ENCODE measurements at places on chromosomes 3 and 15.

GRCh38 chr3:71025516-71025915 is 558.0 kb downstream of the FOXP1 start:
- DNase-seq: no peak

DNA sequence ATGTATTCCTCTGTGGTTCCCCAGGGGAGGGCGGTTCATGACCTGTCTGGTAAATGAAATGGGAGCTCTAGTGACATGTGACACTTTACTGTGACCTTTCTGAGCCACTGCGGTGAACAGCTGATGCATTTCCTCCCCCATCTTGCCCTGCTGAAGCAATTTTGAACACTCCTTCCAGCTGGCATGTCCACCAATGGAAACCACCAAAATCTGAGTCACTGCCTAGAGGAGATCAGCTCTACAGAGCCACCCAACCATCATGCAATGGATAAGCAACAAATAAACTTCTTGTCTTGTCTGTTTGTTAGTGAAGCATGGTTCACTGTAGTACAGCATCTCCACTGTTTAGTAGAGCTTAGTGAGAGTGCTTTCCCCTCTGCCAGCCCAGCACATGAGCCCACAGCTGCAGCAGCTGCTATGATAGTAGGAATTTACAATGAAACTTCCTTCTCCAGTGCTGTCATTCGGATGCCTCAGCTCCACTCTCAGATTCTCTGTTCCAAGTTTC is 479.4 kb downstream of the NTRK3 start:
- no peak for DNase-seq

- no peak for DNase-seq
These were observed 106.5 kb downstream of the TPRG1 start for GRCh38 chr3:189278221-189278620.

GRCh38 chr15:65870889-65871533 is 1.7 kb downstream of the RAB11A start:
- no peak for DNase-seq

DNA sequence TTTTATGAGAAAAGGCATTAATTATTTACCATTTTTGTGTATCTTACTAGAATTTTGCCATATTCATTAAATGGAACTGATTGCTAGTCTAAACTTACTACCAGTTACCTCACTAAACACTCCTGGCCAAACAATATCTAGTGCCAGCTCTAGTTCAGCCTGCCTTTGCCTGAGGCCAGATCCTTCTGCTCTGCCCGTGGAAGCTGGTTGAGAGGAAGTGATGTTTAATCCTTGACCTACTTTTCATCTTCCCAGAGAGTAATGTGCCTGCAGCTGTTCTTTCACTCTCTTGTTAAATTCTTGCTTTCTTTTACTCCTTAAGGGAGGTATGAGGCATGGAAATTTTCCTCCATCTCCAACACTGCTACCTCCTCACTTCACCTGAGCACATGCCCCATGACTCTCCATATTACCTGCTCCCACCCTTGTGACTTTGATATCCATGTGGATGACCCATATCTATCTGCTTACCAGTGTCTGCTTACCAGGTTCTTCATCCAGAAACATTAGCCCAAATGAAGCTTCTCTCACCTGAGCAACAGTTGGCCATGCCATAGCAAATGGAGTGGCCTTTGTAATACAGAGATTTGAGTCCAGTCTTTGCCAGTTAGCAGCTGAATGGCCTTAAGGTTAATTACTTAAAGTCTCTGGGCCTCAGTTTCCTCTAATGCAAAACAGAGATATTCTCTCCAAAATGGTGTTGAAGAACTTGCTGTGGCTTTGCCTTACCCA is 53.4 kb downstream of the UBE2E1 start:
- DNase-seq: no peak

GRCh38 chr3:185528532-185528931 is 23.9 kb downstream of the LIPH start:
- no peak for DNase-seq

DNA sequence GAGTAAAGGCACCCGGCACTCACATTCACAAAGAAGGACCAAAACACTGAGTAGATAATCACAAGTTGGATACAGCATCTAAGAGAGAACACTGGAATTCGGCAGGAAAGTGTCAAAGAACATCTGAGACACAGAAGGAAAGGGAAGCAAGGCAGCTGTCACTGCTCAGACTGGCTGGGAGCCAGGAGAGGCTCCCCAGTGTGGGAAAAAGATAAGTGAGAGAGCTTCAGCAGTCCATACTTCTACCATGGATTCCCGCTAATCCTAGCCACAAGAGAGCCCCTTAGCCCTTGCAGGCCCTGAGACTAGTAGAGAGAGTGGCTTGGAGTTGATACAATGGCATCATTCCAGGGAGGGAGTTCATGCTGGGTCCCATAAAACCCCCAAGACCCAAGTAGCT is 36.7 kb upstream of the CP start:
- no peak for DNase-seq

DNA sequence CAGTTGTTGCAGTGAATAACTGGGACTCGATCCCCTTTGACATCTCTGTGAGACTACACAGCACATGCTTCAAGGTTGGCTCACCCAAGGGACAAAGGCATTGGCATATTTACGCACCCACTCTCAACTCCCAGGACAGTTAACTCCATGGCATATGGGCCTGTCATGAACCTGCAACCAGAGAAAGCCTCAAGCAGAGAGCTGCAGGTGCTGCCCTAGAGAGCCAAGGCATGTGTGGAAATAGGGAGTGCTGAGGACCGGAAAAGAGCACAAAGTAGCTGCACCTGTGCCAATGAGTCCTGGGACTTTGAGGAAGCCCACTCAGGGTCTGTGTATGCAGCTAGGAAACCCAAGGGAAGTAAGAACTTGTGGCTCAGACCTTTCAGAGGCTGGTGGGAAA is 32.9 kb upstream of the SLC24A5 start:
- no peak for DNase-seq

DNA sequence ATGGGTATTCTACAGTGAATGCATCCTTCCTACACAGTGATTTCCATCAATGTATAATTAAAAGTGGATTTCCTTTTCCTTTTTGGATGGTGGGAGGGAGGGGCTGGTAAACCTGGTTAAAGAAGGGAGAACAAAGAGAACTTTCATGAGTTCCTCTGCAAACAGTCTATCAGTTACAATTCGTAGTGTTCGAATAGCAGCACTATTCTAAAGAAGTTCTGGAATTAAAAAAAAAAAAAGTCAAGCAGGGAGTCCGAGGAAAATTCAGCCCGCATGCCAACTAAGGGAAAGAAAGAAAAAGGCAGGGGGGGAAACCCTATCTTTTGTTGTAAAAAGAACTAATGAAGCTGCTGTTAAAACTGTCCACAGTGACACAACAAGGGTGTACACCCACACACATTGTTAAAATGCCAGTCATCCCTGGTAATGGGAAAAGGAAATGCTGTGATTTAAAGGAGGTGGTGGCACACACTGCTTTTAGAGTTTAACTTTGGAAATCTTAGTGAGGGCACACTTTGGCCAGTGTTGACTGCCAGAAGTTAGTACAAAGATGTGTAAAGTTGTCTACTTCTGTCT is 521.2 kb downstream of the ZIC1 start:
- no peak for DNase-seq

DNA sequence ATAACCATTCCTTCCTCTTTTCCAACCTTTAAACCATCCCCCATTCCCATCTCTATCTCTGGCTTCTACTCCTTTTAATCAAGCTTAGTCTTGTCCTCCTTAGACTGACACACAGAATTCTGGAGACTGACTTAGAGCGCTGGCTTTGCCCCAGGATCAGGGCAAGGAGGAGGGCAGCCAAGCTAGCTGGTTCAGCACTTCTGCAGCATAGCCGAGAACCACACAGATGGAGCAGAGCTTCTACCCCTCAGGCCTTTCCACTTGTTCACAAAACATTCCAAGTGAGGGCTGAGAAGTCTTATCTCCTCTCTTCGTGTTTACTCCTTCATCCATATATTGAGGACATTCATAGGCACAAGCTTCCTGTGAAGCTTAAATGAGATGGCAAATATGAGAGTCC is 246.5 kb upstream of the PEX5L start:
- DNase-seq: no peak

GRCh38 chr15:58401991-58402649 is 29.7 kb upstream of the LIPC start:
- DNase-seq: no peak

Measured in activated CD8-positive, alpha-beta memory T cell treated with anti-CD3 and anti-CD28 coated beads for 48 hours (primary cell).